ENCODE measurements at places on chromosomes 1 and 21.

- peak; percentile 73 for DNase-seq
Observed at GRCh38 chr1:11719313-11720032, 16.5 kb upstream of the AGTRAP start.

GRCh38 chr1:223708651-223709268 lies 3.6 kb upstream of the CAPN2 start:
- DNase-seq: no peak

DNA sequence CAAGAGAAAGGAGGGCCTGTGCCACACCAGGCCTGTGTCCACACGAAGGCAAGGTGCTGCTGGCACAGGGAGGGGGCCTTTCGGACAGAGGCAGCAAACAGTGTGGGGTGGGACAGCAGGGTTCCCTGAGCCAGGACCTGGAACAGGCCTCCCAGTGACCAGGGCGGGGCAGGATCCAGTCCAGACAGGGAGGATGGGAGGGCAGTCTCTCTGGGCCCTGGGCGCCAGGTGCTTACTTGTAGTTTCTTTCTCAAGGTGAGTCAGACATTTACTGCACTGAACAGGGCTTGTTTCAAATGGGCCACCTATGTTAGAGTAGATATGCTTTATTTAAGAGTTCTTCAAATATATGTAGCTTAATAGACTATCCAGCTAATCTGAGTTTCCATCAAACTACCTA lies 52.8 kb upstream of the STUM start:
- DNase-seq: no peak

GRCh38 chr1:240426051-240426450 lies 185.9 kb downstream of the GREM2 start:
- no peak for DNase-seq

DNA sequence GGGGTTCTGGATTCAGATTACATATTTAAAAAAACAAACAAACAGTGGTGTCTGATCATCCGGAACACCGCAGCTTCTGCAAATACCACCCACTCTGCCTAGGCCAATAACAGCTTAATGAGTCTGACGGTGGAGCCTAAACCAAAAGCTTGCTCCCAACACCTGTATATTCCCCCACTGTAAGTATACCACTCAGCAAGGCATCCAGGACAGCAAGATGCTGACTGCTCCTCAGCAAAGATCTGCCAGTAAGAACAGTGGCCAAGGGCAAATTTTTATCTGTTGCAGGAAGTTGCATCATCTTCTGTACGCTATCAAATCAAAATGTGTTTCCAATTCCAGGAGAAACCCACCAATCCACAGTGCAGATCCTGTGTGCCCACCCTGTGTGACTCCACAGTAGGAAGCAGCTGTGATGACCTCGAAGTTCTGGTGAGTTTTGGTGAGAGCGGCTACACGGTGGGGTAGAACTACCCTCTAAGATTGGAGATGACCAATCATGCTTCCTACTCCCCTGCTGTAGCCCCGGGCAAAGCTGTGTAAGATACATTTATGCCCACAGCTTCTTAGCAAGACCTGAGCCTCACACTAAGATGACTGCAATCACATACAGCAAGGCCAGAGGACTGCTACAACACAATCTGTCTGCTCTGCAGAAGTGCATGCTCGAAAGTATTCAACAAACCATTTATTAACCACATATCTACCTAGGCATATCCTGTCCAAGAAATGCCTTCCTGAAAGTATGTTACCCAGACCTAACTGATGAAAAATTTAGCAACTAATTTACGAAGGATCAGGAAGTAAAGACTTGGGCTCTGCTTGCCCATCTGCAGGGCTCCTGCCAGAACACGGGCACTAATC lies 30.5 kb downstream of the SIPA1L2 start:
- no peak for DNase-seq

DNA sequence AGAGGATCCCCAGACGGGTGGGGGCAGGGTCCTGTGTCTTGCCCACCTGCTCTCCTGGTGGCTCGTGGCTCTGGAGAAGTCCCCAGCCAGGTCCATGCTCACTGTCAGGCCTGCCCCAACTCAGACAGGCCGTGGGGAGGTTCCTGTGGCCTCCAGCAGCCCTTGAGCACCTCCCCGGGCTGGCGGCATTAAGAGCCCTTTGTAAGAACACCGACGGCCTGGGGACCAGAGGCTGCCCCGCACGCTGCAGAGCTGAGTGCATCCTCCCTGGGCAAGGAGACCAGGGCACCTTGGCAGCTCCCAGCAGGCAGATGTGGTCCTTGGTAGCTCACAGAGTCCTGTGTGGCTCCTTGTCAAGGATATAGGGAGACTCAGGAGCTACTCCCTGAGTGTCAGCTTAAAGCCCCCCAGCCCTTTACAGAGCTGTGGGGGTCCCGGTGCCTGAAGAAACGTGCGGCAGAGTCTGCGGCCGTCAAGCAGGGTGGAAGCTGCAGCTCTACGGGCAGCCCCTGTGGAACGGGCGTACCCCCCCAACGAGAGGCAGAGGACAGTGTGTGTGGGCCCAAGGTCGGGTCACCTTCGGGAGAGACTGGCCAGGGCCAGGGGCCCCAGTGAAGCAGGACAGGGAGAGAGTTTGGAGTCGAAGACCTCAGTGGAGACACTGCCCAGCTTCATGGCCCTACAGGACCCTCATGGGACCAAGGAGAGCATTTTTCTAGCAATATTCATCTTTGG lies 118.6 kb downstream of the PRDM16 start:
- no peak for DNase-seq

DNA sequence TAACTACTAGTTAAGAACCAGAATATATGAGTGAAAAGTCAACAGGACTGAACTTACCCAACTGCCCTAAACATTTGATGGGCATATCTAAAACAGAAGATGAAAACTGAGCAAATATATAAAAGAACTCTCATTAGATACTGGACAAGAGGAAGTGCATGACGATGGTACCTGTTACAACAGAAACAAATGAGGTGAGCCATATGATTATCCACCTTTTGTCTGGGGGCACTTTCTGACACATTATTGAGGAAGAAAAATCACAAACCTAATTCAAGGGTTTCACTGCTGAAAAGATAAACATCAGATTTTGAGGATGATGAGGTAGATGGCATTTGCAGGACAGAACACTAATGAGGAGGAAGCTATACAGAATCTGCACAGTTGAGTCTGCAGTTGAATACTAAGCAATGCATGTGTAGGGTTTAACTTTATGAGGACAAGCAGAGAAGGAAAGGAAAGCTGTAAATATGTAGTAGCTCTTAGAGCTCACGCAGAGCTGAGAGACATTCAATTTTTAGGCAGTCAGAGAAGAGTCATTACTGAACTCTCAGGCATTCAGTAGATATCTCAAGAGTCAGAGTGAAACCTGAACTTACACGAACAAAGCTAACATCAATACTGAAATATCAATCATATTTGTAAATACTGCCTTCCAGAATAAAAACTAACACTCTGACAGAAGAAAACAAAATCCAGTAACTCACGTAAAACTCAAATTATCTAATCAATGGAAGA lies 262.1 kb downstream of the AKT3 start:
- no peak for DNase-seq

- no peak for DNase-seq
Observed at GRCh38 chr1:145719230-145720079, at the start of gene CD160. CD160 (plus strand) TSS chr1:145719499; CDS start chr1:145728328, 8,829 bp downstream.

DNA sequence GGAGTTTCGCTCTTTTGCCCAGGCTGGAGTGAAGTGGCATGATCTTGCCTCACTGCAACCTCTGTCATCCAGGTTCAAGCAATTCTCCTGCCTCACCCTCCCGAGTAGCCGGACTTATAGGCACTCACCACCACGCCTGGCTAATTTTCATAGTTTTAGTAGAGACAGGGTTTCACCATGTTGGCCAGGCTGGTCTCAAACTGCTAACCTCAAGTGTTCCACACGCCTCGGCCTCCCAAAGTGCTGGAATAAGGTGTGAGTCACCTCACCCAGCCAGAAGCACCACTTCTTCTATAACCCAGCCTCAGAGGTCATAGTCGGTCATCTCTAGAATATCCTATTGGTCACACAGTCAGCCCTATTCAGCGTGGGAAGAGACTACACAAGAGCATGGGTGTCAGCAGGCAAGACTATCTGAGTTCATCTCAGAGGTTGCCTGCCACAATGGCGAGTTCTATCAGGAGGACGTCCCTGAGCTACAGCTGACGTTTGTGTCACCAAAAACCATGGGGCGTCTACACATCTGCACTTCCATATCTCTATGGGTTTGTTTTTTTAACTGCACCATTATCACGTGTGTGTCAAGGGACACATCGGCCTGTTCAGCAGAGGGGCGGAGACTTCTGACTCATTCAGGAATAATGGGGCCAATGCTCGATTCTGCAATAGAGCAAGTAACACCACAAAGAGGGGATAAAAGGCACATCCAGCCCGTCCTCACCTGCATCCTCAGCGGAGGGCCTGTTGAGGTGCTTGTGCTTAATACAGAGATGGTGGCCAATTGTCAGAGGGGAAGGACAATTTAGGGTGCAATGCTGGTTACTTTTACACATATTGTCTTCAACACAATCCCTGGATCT lies 256.3 kb upstream of the IRF2BP2 start:
- no peak for DNase-seq

GRCh38 chr1:43590388-43590925 lies 59.5 kb upstream of the KDM4A start:
- DNase-seq: no peak

DNA sequence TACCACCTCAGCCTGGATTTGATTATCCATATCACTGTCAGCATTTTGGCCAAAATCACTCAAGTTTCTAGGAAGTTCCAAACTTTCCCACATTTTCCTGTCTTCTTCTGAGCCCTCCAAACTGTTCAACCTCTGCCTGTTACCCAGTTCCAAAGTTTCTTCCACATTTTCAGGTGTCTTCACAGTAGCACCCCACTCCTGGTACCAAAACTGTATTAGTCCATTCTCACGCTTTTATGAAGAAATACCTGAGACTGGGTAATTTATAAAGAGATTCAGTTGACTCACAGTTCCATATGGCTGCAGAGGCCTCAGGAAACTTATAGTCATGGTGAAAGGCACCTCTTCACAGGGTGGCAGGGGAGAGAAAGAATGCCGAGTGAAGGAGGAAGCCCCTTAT lies 39.4 kb downstream of the STXBP3 start:
- DNase-seq: no peak

DNA sequence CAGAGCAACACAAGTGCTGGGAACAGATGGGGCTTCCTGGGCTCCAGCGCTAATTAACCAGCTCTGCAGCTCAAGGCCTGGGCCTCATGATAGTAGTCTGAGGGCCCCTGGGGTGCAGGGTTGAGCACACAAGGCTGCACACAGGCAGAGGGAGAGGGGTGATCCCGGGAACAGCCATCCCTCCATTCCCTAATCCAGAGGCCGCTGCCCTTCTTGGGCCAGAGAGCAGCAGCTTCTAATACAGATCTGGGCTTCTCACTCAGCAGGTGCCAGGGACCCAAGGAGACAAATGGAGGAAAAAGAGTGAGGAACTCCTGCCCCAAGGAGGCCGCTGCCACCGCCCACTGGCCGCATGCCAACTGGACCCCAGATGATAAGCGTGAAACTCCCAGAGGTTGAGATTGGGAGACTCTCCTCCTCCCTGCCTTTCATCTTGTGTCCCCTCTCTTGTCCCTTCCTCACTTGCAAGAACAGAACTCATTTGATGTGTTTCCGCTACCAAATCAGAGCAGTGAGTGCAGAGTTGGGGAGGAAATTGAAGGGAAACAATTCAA lies 58.0 kb upstream of the IFNAR2 start:
- no peak for DNase-seq

- DNase-seq: no peak
Observed at GRCh38 chr1:116111524-116112021, 374 bp downstream of the MAB21L3 start.

DNA sequence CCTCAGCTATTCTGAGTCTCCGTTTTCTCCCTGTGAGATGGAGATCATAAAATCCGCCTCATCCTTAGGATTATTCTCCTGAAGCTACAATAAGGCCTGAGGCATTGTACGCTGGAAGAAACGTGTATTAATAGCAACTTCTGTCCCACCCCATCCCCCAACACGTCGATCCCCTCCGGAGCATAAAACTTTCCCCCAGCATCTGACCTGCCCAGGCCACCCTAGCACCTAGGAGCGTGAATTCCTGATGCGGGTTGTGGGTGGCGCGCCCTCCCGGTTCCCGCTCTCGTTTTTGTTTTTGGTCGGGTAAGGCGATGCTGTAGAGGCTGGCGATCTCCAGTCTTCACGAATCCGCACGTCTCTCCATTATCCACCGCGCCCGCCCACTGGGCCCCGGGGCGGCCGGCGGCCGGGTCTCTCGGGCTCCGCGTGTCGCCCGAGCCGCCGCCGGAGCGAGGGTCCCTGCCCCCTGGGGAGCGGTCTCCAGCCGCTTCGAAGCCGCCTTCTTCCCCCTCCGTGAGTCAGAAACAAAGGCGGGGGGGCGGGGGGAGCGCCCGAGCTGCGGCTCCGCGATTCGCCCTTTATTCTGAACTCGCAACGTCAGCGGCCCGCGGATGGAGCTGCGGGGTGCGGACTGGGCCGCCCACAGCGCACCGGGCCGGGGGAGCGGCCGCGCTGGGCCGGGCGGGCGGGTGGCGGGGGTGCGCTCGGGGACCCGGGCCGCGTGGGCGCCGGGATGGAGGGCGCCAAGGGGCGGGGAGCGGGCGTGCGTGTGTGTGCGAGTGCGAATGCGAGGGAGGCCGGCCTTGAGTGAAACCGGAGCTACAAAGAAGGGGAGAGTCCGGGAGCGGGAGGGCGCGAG lies at the start of gene PLEKHO1:
Gene PLEKHO1 (plus strand): TSS at position 646 of the 862 bp plus-strand sequence. CDS start 342 bp downstream, outside the sequence.
- peak; percentile 81 for DNase-seq

GRCh38 chr1:214316593-214316992 lies 35.6 kb downstream of the SMYD2 start:
- no peak for DNase-seq

- DNase-seq: no peak
Observed at GRCh38 chr1:38018864-38019343, 6.4 kb downstream of the UTP11 start.

DNA sequence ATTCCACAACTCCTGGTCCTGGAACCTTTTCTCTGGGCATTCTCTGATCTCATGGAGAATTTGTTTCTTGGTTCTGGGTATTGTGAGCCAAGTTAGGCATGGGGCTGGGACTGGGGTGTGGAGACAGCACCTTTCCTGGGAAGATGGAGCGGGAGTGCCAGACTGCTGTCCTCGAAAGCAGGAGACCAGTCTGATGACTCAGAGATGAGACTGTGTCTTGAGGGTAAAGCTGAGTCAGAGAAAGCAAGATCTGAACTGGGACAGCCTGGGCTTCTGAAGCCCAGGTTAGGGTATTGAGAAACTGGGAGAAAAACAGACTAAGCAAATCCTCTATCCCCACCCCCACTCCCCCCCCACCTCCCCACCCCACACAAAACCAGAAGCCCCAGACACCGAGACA lies 2.2 kb upstream of the KANK4 start:
- no peak for DNase-seq

Data from stimulated activated CD8-positive, alpha-beta memory T cell treated with anti-CD3 and anti-CD28 coated beads, Interleukin-15, amount 100 ng/mL, for 4 hours (primary cell).